ENCODE measurements at places on chromosomes 7 and 10. TPM values are rescaled to one million over a fixed set of nuclear protein-coding genes. Genes with fewer than 3 reads are reported as not detected.

GRCh38 chr7:47827351-47827756 is 120.9 kb downstream of the PKD1L1 start:
- no peak for DNase-seq

GRCh38 chr10:132332433-132332754 is 401 bp downstream of the LRRC27 start:
- no peak for DNase-seq

DNA sequence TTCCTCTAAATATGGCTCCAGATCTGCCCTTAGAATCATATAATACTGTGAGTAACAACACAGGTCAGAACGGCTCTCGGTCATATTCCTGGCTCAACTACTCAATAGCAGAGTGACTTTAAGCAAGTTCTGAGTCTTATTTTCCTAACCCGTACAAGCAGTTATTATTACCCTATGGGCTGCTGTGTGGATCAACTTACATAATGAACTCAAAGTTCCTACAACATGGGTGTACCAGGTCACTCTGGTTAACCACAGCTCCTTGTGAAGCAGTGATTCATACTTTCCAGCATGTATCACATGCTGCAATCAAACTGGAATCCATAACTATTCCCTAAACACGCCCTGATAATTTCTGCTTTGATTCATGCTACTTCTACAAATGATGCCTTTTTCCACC is 107.3 kb downstream of the LRRN3 start:
- no peak for DNase-seq

- DNase-seq = no peak
Observed at GRCh38 chr10:73261362-73261995, 9.0 kb upstream of the MRPS16 start.

GRCh38 chr7:91085175-91085574 is 179.1 kb upstream of the FZD1 start:
- DNase-seq = no peak

- DNase-seq = no peak
Observed at GRCh38 chr10:53003094-53003493, 230.5 kb upstream of the MBL2 start.

GRCh38 chr10:50275650-50276235 is 24.4 kb upstream of the ASAH2 start:
- no peak for DNase-seq

- no peak for DNase-seq
Observed at GRCh38 chr7:112083776-112084355, 122.3 kb downstream of the DOCK4 start.

- no peak for DNase-seq
Observed at GRCh38 chr7:130352194-130353074, 7.8 kb downstream of the CPA5 start.

GRCh38 chr10:103747193-103747865 is 108.0 kb downstream of the SH3PXD2A start:
- DNase-seq = no peak

DNA sequence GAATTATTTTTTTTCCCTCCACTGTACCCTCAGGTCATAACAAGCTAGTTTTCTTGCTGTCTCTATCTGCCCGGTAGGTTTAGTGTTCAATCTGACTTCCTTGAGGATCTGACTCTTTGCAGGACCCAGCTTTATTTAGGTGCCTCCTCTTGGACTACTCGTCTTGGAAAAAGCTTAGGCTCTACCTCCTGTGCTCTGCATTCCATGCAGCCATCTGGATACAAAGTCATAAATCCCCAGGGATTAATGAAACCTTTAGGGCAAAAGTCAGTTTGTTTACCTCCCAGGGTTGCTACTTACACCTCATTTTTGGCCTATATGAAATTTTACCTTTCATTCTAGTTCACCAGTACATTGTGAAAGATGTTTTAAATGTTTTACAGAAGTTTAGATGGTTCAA is 8.0 kb downstream of the STAG3 start:
- no peak for DNase-seq

GRCh38 chr10:44981172-44982113 is 2.8 kb upstream of the DEPP1 start:
- DNase-seq = no peak

DNA sequence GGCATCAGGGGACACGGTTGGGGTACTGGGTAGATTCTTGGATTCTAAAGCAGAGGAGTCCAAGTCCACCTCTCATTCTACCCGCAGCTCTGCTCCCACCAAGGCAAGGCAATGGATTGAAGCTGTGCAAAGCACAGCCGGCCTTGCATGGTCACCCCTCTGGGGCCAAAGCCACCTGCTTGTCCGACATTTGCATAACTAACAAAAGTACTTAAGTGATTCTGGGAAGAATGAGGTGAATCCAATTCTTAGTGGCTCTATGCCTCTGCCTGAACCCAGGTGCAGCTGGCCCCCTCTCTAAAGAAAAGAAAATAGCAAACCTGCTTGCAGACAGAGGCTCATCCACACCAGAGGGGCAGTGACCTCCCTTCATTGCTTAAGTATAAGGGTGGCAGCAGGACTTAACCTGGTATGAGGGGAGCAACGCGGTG is 10.7 kb upstream of the COBL start:
- no peak for DNase-seq

GRCh38 chr10:62374862-62375710 is 917 bp downstream of the ZNF365 start:
- DNase-seq = no peak

GRCh38 chr10:14536241-14537213 is 205.8 kb upstream of the FRMD4A start:
- DNase-seq = peak; percentile 51

GRCh38 chr10:75146780-75147179 is 35.3 kb downstream of the SAMD8 start:
- DNase-seq = no peak

- DNase-seq = no peak
Observed at GRCh38 chr7:154415709-154416399, 363.7 kb downstream of the DPP6 start.

GRCh38 chr7:155800741-155801267 is 11.5 kb downstream of the SHH start:
- no peak for DNase-seq

DNA sequence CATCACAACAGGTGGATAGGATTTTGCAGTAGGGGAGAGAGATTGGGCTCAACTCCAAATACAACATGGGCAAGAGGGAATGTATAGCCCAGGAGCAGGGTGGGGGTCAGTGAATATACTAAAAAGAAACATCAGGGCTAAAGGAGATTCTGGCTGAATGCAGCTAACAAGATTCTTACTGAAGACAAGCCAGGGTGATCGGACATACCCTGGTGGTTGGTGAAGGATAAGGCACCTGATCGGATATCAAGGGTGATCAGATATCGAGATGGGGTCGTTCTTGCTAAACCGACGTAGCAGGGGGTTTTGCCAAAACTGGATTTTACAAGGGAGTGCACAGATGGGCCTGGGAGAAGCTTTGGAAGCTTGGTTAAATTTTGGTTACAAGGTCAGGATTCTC is 34.4 kb downstream of the WIPF3 start:
- DNase-seq = no peak

DNA sequence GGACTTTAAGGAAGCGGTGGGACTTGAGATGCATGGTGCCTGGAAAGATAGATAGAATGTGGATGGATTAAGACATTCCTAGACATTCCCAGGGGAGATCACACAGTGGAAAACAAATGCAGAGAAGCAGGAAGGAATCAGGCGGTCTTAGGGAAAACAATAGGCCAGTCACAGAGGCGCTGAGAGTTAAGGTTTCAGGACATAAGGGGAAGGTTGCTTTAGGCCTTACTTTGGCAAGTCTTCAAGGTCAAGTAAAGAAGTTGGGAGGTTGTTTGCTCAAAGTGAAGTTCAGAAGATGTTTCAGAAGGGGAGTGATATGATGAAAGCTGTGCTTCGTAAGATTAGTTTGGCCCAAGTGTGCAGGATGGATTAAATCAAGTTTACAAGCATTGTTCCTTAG is 109.4 kb downstream of the SUGCT start:
- no peak for DNase-seq

- DNase-seq = no peak
Observed at GRCh38 chr7:20721086-20721810, 65.4 kb downstream of the SP8 start.

GRCh38 chr10:84204122-84204521 is 9.8 kb downstream of the CDHR1 start:
- DNase-seq = no peak

GRCh38 chr7:20491284-20491683 is 124.2 kb upstream of the ABCB5 start:
- DNase-seq = no peak

GRCh38 chr10:123069246-123069986 is 60.6 kb downstream of the ACADSB start:
- DNase-seq = no peak

- DNase-seq = no peak
Observed at GRCh38 chr7:156620291-156620675, 20.3 kb upstream of the RNF32 start.

DNA sequence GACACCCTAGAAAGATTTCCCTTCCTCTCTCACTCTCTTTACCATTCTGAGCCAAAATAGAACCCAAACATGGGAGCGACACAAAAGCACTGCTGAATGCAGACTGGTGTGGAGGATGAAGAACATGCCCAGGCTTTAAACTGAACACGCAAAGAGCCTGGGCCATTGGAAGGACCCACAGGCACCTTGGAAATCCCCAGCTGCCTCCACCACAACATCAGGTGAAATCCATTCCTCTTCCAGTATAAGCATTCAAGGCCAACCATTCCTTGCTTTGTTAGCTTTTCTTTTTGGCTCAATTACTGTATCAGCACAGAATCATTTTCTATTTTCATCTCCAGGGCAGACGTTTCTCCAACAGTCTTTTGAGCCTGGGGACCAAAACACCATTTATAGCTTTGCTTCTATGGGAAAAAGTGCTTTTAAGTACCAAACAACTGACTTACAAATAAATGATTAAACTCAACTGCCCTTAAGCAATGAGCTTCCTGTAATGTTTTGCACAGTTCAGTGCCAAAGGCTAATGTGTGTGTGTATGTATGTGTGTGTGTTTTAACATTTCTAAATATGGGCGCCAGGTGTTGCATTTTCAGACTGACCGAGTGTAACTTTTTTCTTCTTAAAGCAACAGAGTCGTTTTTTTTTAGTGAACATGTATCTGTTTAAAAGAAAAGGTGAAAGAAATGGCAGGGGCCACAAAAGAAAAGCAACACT is 16.2 kb upstream of the BLNK start:
- DNase-seq = no peak

DNA sequence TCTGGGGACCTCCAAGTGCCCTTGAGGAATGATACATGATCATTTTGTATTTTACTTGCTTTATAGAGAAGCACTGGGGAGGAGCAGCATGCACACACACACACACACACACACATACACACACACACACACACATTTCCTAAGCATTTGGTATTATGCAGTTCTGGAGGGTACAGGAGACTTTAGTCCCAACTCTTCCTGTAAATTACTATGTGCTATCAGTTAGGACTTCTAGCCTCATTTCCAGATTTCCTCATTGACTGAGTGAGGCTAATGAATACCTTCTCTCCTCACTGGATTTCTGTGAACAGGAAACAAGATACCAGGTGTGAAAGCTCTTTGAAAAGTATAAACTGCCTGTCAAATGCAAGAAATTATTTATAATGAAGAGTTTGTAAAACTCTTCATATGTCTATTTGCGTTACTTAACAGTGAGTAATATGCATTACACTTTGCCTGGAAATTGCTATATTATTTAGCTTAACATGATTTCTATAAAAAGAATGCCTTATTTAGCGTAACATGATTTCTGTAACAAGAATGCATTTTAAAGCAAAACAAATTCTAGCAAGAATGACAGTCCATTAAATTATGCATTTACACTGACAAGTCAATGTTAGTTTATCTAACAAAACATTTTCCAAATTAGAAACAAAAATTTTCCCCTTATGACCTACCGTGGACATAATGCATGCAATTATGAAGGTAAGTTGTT is 34.2 kb downstream of the ACTA2 start:
- DNase-seq = no peak

- peak; percentile 4 for DNase-seq
Observed at GRCh38 chr10:130351466-130352290, 215.5 kb downstream of the GLRX3 start.

DNA sequence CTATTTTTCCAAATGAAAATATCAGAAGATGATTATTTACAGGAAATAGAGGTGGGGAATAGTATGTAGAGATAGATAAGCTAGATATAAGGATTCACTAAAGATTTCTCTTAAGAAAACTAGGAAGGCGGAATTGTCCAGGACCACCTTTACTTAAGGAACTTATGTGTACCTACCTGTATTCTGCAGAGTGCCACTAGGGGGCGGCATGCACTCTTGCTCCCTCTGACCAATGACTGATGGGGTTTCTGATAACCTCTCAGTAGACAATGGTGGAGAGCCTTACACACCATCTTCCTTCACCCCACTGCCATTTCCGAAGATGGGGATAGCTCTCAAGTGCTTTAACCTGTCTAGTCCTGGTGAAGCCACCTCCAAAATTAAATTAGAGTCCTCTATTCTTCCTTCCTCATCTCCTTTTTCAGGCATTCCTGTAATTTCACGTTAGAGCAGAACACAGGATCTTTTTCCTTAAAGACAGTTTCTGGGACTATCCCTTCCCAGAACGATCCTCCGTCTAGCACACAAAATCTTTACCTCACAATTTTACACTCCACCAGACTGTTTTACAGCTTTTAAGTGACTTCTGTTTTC is 453.1 kb downstream of the SORCS1 start:
- peak; percentile 31 for DNase-seq

- no peak for DNase-seq
Observed at GRCh38 chr10:90161-90560, 41.1 kb upstream of the TUBB8 start.

- no peak for DNase-seq
Observed at GRCh38 chr10:129894698-129895097, 69.4 kb downstream of the EBF3 start.

DNA sequence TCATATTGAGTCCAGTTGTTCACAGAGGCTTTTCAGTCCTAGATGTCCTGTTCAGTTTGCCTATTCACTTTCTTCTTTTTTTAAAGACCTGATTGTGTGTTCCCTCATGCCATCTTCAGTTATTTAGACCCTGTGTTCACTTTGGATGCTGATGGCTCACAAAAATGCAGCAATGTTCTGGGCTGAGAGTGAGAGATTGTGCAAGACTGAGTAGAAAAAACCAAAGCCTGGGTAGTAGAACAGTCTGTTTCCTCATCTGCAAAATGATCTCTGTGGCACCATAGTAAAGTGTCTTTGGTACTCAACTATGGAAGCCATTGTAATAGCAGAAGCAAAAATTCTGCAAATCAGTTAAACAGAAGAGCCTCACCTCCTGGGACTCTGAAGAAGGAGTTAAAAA is 43.2 kb downstream of the AKR1B1 start:
- no peak for DNase-seq

Gene ZNF33B
- total RNA-seq = 32.0 TPM

Gene CALCR
- total RNA-seq = 0.24 TPM

Gene RNLS
- 24.7 TPM for total RNA-seq

Gene HABP2
- not detected for total RNA-seq

Gene CYP26C1
- not detected for total RNA-seq

Gene AKR1E2
- 26.8 TPM for total RNA-seq

Gene VSIR
- 65.1 TPM for total RNA-seq

Gene GIMAP6
- 135 TPM for total RNA-seq

Gene GCK
- total RNA-seq = 0.93 TPM

Gene TRIM56
- 23.8 TPM for total RNA-seq

Gene TFEC
- 13.4 TPM for total RNA-seq

Gene THSD7A
- total RNA-seq = 7.8 TPM

Gene AP5Z1
- 14.8 TPM for total RNA-seq

Gene GNAT3
- total RNA-seq = not detected

Gene GIMAP8
- 14.4 TPM for total RNA-seq

Gene PLXDC2
- total RNA-seq = 79.9 TPM

Gene WIPF3
- 1.6 TPM for total RNA-seq

Gene CHAT
- not detected for total RNA-seq

Gene CDHR1
- total RNA-seq = not detected
